Left kidney (tissue), 8 donors: ENCODE measurements at places on chromosomes 2 and 18. TPM values are rescaled to one million over a fixed set of nuclear protein-coding genes. Genes with fewer than 3 reads are reported as not detected.
A peak's percentile ranks its signal among the peaks of the same experiment; 100 is the strongest.

GRCh38 chr18:67410075-67411070 is 106.1 kb downstream of the DSEL start:
- no peak for DNase-seq

- DNase-seq, result no peak
These were observed 127.2 kb downstream of the ANKRD44 start for GRCh38 chr2:197183355-197183754.

- no peak for DNase-seq
These were observed 106.4 kb downstream of the PID1 start for GRCh38 chr2:229164545-229165249.

DNA sequence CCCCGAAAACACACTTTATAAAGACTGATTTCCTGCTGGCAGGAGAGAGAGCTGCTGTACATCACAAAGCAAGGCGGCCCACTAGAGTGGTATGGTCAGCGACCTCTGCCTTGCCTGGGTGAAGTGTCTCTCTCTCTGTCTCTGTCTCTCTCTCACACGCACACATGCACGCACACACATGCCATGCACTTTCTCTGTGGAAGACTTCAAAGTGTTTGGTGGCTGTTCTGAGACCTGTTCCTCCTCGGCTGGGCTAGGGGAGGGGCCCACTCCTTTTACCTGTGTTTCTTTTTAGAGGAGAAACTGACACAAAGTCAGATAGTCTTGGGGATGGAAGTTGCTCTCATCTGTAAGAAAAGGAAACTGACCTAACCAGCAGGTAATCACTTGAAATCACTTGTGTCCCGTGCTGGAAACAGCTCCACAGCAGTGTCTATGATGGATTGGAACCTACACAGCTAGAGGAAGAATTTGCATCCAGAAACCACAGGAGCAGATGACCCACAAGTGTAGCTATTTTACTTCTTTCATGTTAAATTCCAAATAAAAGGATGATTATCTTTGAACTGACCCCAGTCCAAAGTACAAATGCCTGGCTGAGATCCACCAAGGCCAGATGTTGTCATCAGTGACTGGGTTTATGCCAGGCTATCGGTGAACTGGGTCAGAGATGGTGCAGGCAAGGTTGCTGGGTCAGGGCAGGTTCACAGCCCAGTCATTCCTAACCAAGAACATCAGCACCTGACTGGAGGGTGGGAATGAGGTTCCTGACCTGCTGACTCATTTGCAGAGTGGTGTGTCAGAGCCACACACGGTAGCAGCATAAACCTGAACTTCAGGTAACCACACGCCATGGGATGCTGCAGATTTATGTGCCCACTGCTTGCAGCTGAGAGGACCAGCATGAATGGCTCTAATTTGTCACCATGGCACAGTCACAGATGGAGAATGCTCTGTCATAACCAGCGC is 63.0 kb downstream of the NPAS2 start:
- DNase-seq, result no peak

- no peak for DNase-seq
These were observed 3.3 kb upstream of the ATRAID start for GRCh38 chr2:27208486-27209050.

- no peak for DNase-seq
These were observed 22.8 kb upstream of the PPP4R1 start for GRCh38 chr18:9637036-9637767.

SOX11 gene
- polyA plus RNA-seq, result 22.9 TPM

DNA sequence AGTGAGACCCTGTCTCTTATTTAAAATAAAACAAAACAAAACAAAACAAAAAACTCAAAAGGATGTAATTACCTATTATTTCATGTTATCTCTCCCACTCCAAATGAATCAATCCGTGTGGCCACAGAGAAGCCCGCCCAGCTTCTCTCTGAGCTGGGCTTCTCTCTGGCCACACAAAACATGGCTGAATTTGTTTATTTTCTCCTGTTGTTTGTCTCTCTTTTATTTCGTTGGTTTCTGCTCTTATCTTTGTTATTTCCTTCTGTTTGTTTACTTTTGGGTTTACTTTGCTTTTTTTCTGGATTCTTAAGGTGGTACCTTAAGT is 1.5 kb upstream of the TRABD2A start:
- DNase-seq, result no peak

CTNNA2 gene
- 3.9 TPM for polyA plus RNA-seq

EPG5 gene
- polyA plus RNA-seq, result 33.6 TPM

PSD4 gene
- polyA plus RNA-seq, result 10.0 TPM

NAT8 gene
- polyA plus RNA-seq, result 18.6 TPM

- DNase-seq, result no peak
These were observed 119.6 kb downstream of the FEZ2 start for GRCh38 chr2:36478332-36478738.

DNAJC5G gene
- polyA plus RNA-seq, result 2.0 TPM

DNA sequence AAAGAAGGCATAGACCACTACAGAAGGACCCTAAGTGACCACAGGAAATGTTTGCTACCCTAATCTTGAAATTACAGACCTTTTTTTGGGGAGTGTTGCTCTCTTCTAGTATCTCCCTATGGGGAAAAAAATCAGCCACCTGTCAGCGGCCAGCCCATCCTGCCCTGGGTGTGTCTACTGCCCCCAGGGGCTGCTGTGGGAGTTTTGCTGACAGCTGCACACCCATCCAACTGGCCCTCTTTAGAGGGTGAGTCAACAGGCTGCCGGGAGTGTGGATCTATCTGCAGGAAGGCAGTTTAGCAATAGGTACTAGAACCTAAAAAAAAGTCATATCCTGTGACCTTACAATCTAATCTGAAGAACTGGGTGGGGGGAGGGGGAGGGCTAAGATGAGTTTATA is 796 bp upstream of the DYSF start:
- DNase-seq, result no peak

GRCh38 chr2:3458396-3459184 is 60.7 kb downstream of the ADI1 start:
- no peak for DNase-seq

GRCh38 chr2:75431763-75432162 is 129.0 kb downstream of the EVA1A start:
- DNase-seq, result no peak

DNA sequence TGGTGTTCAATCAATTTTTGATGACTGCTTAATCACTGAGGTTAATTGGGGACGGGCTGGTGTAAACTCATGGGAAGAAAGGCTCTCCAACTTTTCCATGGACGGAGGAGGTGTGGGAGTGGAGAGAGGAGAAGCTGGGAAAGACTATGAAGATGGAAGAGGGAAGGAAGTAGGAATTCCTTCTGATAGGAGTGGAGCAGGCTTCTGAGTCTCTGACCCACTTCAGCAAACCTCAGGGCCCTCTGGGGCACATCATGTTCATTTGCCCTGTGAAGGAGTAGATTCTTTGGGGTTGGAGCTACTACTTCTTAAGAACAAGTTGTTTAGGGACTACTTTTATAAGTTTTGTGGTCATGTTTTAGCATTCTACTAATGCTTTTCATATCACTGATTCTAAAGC is 87.0 kb upstream of the MAP4K3 start:
- no peak for DNase-seq

- no peak for DNase-seq
These were observed 33.9 kb downstream of the SOWAHC start for GRCh38 chr2:109648041-109648527.

DNA sequence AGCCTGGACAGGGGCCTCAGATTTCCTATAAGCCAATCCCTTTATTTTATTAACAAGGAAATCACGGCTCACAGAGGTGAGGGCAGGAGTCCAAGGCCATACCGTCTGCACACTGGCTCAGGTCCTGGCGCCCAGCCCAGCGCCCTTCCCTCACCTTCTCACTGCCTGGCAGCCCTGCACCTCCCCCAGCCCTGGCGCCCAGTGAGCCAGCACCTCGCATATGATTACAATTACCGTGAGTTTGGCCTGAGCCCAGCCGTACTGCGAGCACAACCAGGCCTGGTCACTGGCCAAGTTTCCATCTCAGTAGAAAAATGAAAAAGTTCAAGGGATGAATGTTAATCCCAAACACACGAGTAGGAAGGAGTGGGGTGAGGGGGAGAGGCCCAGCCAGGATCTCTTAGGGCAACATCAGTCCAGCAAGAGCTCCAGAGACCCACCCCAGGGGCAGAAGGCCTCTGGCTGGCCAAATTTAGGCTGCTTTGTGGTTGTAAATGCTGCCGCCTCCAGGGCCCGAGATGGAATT is 68.4 kb downstream of the MCFD2 start:
- DNase-seq, result peak; percentile 78

- no peak for DNase-seq
These were observed 973.8 kb upstream of the CELF4 start for GRCh38 chr18:38539371-38539770.

GRCh38 chr2:190809139-190809764 is 71.4 kb upstream of the GLS start:
- DNase-seq, result no peak

DNA sequence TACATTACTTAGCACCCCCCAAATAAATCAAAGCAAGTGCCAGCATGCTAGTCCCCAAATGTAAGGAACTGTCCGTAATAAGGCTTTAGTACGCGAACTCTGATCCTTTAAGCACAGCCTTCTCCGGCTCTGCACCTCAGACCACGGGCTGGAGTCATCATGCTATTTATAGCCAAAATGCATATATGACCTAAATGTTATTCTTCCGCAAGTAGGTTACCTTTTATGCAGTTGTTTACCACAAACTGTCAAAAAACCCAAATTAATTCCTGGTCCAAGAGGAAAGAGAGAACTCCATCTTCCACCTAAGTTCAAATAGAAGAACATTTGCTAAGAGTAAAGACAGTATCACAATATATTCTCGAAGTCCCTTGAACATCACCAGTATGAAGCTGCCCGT is 42.7 kb downstream of the ZNF516 start:
- no peak for DNase-seq

DNA sequence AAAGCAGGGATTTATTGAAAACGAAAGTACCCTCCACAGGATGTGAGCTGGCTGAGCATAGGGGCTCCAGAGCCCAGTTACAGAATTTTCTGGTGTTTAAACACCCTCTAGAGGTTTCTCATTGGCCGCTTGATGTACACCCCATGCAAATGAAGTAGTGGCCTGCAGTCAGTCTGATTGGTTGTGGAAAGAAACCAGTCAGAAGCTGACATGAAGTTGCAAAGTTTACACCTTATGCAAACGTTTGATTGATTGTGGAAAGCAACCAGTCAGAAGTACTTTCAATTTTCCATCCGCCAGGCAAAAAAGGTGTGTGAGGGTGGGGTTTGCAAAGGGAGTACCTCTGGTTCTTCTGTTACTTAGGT is 62.3 kb downstream of the VWA3B start:
- DNase-seq, result no peak

DNA sequence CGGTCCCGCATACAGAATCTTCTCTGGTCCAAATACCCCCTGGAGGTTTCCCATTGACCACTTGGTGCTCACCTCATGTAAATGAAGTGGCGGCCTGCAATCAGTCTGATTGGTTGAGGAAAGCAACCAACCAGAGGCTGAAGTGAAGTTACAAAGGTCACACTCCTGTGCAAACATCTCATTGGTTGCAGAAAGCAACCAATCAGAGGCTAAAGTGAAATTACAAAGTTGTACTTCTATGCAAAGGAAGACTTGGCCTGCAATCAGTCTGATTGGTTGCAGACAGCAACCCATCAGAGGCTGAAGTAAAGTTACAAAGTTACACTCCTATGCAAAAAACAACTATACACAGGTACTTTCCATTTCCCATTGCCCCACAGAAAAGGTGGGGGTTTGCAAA is 2.5 kb upstream of the SP100 start:
- no peak for DNase-seq

DNA sequence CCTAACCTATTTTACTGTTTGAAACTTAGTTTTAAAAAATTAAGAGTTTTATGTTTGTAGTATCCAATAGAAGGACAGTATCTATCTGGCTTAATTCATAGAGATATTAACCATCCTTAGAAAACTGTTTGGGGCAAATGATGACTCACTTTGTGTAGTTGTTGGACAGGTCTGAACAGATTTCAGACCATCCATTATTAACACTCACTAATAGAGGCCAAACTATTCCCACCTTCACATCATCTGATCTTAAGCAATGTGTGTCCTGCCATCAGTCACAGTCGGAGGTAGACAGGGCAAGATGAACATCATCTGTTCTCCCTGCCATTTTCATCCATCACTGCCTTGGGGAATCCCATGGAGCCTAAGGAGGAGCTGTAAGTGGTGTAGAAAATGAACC is 164.6 kb upstream of the DCC start:
- no peak for DNase-seq

DNA sequence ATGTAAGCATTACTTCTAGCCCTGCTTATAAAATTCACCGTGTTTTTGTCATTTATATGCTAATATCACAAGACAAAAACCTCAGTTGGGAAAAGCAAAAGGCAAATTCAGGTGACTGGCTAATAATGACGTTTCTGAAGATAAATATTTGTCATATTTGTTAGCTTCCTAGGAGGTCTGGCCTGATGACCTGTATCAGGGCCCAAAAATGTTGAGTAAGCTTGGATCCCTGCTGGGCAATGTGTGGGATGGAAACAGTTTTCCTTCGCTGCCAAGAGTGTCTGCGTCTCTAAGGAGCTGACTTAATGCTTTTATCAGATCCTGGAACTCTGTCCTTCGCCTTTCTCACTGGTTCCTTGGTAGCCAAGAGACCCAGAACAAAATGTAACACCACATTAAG is 230.1 kb upstream of the PXDN start:
- DNase-seq, result no peak

ORMDL1 gene
- polyA plus RNA-seq, result 123 TPM

FSHR gene
- polyA plus RNA-seq, result not detected

CIB4 gene
- polyA plus RNA-seq, result 0.48 TPM

DNA sequence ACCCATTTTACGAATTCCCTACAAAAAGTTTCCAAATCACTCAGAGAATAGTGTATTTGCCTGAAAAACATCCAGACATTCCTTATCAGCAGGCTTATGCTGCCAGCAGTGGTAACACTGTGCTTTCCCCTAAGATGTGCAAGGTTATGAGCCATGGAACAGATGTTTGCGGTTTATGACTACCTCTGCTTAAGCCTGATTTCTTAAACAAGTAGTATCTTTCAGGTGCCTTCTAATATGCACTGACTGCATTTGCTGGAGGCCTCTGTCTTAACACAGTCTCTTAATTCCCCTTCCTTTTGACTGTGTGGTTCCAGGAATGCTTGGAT is 54.8 kb downstream of the CDC42EP3 start:
- no peak for DNase-seq

GCKR gene
- 0.10 TPM for polyA plus RNA-seq

DNA sequence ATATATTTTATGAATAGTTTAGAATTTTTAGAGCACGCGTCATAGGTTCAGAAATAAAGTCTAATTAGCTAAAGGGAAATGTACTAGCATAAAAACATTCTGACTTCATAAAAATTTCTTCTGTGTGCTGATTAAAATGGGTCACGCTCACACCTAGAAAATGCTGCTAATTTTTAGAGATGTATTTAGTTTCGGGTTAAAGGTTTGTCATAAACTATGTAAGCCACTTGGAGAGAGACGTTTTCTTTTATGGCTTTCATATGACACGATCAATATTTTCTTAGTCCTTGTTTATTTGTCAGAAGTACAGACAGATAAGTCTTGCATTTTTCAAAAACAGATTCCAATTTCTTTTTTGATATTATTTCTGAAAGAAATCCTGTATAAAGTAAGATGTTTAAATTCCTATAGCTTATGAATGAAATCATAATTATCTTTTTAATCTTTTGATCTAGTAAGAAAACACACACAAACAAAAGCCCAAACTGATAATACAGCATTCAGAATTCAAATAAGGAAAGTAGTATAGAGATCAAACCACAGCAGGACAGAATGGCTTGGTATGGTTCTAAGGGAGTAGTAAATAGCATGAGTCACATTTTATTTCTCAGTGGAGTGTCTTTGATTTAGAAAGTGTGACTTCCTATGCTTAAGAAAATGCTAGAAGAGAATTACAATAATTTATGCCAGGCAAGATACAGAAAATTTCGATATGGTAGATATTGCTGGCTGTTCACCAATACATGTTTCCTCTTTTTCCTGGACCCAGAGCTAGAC is 236.6 kb downstream of the GPD2 start:
- DNase-seq, result no peak

PFN4 gene
- 2.2 TPM for polyA plus RNA-seq
